Stimulated activated CD8-positive, alpha-beta memory T cell treated with anti-CD3 and anti-CD28 coated beads, Interleukin-4, amount 100 ng/mL, for 48 hours (primary cell): ENCODE measurements at places on chromosomes 4 and X.

GRCh38 chrX:47745416-47745815, 86.4 kb upstream of the UXT start:
- no peak for DNase-seq

DNA sequence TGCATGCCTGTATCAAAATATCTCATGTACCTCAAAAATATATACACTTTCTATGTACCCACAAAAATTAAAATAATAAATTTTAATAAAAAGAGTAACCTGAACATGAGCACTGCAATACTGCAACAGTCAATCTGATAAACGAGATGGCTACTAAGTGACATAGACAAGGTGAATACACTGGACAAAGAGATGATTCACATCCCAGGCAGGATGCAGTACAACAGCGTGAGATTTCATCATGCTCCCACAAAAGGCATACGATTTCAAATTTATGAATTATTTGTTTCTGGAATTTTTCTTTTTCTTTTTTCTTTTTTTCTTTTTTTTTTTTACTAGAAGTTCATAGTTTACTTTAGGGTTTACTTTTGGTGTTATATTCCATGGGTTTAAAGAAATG, 12.2 kb upstream of the FGF16 start:
- no peak for DNase-seq

GRCh38 chr4:15375667-15376066, 52.2 kb upstream of the C1QTNF7 start:
- no peak for DNase-seq

GRCh38 chr4:168540086-168540485, 43.2 kb downstream of the PALLD start:
- no peak for DNase-seq

GRCh38 chr4:102761906-102762305, 1.1 kb upstream of the MANBA start:
- no peak for DNase-seq

DNA sequence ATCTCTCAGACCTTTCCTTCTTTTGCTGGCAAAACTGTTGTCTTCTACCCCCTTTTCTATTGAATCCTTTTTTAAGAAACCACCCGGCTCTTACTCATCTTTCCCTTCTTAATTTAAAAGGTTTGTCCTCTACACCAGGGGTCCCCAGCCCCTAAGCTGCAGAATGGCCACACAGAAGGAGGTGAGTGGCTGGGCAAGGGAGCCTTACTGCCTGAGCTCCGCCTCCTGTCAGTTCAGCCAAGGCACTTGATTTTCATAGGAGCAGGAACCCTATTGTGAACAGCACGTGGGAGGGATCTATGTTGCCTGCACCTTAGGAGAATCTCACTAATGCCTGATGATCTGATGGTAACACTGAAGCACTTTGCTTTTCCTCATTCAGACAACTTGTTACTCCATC, 726.3 kb upstream of the INTU start:
- DNase-seq: no peak

DNA sequence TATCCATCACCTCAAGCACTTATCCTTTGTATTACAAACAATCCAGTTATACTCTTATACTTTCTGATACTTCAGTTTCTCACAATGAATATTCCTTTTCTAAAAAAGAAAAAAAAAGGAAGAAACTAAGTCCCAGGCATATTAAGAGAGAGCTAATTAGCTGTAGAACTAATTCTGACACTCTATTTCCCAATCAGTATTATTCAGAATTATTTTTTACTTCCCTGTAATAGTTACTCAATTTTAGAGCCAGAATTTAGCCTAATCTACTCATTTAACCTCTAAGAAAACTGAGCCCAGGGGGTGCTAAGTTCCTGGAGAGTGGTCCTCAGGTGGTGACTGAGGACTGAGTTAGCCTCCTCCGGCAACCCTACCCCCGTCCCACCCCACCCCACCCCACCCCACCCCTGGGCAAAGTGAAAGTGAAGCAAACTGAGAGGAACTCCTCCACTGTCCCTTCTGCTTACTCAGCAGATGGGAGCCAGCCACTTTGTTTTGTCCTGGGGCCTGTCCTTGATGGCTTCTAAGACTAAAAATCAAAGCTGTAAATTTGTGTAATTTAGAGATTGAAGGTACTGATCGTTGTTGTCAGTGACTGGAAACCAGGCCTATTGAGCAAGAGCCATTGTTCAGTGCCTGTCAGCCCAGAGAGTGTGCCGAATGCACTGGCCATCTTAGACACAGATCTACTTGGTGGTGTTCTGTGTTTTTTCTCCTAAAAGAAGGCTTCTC, 162.1 kb downstream of the CBR4 start:
- no peak for DNase-seq

DNA sequence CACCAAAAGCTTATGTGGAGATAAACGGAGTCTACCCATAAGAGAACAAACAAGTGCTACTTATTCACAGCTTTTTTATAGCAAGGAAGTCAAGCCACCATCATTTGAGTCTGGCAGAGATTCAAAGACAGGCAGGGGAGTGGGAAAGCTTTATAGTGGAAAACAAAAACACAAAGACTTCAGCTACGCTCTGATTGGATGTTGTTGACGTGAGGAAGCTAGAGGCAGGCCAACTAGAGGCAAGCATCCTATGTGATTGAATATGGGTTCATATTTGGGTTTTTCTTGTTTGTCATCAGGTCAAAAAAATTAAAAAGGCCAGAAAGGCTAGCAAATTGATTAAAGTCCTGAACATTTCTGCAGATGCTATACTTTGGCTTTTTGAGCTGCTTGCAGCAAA, 719 bp upstream of the TCEAL4 start:
- no peak for DNase-seq

DNA sequence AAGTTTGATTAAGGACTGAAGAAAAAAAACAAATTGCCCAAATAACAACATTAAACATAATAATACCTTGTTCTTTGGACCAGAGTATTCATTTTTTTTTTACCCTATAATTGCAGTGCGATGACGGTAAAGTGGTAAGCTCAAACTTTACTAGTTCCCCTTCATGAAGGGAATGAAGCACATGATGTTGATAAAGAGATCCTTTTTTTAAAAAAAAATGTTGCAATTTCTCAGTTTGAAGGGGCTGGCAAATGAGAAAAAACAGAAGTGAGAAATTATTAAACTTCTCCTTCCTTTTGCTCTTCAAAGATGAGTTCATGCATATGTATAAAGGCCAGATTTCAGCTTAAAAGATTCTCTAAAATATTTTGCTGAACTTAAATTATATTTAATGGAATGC, 231.7 kb downstream of the C4orf33 start:
- DNase-seq: no peak
